ENCODE measurements at places on chromosomes 2 and 18.

DNA sequence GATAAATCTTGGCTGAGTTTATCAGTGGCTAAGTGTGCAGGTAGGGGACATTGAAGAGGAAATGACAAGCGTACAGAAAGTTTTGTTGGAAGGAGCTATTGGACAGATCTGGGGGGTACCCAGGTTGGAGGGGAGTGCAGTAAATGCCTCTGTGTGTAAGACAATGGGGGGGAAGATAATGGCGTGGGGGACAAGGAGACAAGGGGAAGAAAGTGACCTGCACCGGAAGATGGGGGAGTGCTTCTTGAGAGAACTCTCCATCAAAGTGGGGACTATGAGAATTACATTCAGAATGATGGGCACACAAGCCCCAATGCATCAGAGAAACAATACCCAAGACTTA is 190.0 kb downstream of the ALPK2 start:
- no peak for DNase-seq

DNA sequence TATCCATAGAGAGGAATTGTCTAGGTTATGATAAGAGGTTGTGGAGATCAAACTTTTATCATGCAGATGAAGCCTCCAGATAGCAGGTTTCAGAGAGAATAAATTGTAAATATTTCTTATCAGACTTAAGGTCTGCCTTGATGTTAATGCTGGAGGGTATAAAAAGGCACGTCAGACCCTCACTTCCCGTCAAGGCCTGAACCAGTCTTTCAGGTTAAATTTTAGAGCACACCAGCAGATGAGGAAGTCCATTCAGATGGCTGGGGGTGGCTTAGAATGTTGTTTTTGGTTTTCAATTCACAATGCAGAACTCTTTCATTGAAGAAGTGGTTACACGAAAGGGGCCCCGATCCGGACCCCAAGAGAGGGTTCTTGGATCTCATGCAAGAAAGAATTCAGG is 144.4 kb upstream of the FBXO11 start:
- no peak for DNase-seq

DNA sequence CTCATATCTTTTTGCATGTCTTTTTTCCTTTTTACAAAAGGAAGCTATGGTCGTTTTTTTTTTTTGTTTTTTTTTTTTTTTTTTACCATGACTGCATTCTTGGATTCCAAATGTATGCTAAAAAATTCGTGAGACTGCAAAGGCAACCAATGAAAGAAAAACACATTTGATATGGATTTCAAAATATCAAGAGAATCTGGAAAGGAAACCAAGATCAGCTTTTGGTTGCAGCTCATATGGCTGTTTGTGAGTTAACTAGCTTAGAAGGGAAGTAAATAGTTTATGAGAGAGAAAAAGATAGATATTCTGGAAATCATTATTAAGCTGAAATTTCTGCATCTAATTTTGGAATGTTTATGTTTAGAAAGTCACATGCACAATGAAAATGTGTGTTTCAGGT is 110.3 kb downstream of the PRPF40A start:
- DNase-seq = no peak

- no peak for DNase-seq
These were observed 26.2 kb downstream of the MGAT4A start for GRCh38 chr2:98704499-98705332.

GRCh38 chr18:45328296-45328695 is 287.0 kb upstream of the SLC14A2 start:
- DNase-seq = no peak
